ENCODE measurements at places on chromosomes 4 and X.

- no peak for DNase-seq
These were observed 564 bp downstream of the FAM149A start for GRCh38 chr4:186104890-186105646.

GRCh38 chr4:163201358-163201757 is 34.7 kb upstream of the NAF1 start:
- DNase-seq = no peak

- DNase-seq = no peak
These were observed 24.8 kb downstream of the NELFA start for GRCh38 chr4:1983846-1984405.

- no peak for DNase-seq
These were observed 20.6 kb downstream of the SRD5A3 start for GRCh38 chr4:55366621-55367020.

DNA sequence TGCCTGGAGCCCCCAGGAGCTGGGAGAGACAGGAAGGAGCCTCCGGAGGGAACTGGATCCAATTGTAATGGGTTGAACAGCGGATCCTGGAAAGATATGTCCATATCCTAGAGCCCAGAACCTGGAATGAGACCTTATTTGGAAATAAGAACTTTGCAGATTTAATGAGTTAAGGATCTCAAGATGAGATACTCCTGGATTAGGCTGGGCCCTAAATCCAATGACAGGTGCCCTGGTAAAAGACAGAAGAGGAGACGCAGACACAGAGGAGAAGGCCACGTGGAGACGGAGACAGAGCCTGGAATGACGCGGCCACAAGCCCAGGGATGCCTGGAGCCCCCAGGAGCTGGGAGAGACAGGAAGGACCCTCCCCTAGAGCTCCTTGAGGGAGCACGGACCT is 34.1 kb downstream of the P2RY8 start:
- no peak for DNase-seq

GRCh38 chrX:54994099-54994498 is at the start of gene PFKFB1:
TSS of gene PFKFB1 (minus strand) at chrX:54994188. CDS start at chrX:54994007, 181 bp downstream.
- DNase-seq = no peak

GRCh38 chr4:113998079-113998478 is 18.6 kb upstream of the ARSJ start:
- DNase-seq = no peak

DNA sequence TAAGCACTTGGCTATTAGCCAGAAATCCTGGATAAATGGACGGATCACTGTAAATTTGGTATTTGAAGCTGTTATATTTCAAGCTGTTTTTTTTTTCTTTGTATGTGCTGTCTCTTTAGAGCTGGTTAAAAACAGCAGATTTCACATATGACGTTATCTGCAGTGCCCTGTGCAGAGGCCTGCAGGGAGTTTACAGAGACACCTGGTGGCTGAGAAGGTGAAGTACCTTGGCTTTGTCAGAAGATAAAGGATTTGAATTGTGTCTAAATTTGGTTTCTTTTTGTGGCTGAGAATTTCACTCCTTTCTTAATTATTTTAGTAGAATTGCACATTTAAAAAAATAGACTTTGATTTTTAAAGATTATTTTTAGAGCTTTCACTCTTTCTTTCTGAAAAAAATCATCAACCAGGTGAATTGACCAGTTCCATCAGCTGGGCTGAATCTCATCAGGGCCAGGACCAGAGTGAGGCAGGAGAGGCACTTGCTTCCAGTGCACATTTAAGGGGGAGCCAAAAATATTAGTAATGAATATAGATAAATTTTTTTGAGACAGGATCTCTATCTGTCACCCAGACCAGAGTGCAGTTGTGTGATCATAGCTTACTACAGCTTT is 9.6 kb upstream of the CHRNA9 start:
- DNase-seq = peak; percentile 27

DNA sequence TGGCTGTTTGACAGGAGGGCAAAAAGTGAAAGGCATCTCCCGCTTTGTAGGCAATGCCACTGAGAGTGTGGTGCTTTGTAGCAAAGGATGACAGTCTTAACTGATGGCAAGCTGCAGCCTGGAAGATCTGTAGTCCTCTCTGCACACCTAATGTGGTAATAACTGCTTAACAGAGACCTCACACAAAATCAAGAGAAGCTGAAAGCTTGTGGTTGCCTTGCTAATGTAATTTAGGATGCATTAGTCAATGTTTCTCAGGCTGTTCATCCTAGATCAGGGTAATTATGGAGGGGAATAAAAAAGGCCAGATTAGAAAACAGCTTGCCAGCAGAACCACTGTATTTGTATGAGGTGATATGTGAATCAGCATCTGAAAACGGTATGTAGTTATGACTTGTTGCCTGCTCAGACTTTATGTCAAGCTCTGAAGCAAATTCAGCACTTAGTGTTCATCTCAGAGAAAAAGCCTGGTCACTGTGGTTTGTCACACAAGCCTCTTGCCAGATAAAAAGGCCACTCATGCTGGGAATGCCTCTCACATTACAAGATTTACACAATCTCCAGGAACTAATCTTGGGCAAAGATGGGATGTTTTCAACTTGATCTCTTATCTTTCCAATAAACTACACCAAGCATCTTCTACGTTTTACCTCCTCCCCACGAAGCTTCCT is 130.8 kb downstream of the ENOX2 start:
- peak; percentile 71 for DNase-seq

Measured in NCI-H2107 (cell line).